ENCODE measurements at places on chromosomes 7 and 10.

- DNase-seq, result peak; percentile 60
These were observed 410.0 kb downstream of the HTR7 start for GRCh38 chr10:90447831-90448230.

DNA sequence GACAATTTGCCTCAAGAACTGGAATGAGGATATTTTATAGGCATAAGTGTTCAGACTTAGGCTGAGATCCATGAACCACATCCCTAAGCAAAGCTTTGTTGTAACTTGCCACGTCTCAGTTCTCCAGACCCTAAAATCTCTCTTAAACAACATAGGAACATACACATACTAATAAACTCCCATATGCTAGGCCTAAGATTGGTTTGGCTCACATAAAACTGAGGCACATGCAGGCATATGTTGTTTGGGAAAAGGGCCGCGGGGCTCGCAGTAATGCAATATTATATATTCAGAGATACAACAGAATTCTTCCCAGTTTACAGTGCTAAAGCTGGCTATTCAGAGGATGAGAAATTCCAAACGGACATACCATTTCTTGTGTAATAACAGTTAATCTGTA lies 61.0 kb downstream of the DOCK4 start:
- no peak for DNase-seq

GRCh38 chr10:52257692-52258075 lies 56.4 kb upstream of the DKK1 start:
- no peak for DNase-seq

DNA sequence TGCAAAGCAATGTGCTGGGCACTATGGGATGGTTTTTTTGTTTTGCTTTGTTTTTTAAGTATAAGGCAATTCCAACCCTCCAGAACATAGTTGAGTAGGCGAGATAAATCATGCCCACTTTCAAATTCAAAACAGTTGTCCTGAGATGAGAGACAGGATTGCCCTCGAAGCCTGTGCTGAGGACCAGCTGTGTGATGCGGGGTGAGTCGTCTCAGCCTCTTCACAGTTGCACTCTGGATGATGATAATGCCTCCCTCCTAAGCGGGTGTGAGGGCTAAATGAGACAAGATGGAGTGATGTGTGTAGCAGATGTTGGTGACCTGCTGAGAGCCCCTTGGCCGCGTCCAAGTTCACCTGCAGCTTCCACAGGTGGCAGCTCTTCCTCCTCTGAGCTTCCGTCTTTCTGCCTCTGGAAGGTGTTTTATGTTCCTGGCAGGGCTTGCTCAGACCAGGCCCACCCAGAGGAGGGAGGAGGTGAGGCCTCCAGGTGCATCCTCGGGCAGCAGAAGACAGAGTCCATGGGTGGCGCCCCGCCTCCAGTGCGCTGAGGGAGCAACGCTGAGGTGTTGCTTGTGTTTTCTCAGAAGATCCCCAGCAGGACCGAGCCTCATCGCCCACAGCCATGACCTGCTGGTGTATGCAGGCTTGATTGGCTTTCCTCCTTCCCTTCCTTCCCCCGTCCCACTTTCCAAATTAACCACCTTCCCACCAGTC lies 30.6 kb downstream of the ECHDC3 start:
- DNase-seq, result no peak

DNA sequence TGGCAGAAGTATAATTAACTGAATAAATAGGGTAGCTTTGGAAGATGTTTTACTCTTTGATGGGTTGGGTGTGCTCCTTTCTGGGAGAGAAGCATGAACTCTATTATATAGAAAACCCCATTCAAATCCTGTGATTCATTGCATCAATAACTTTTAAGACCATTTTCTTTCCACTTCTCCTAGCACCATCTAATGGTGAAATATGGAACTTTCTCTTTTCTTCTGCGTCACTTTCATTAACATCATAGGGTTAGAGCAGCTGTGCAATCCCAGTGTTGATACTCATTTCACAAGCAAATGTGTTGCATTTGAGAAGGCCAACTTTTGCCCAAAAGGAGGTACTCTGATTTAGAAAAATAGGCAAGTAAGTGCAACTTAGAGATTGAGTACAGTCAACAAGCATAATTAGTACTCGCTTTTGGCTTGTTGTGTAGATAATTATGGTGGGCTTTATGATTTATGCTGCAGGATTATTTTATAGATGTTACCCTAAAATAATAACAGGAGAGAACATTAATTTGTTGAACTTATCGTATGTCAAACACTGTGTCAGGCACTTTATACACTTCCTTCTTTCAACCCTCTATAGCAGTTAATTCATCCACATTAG lies 92.9 kb downstream of the CPED1 start:
- DNase-seq, result peak; percentile 56

DNA sequence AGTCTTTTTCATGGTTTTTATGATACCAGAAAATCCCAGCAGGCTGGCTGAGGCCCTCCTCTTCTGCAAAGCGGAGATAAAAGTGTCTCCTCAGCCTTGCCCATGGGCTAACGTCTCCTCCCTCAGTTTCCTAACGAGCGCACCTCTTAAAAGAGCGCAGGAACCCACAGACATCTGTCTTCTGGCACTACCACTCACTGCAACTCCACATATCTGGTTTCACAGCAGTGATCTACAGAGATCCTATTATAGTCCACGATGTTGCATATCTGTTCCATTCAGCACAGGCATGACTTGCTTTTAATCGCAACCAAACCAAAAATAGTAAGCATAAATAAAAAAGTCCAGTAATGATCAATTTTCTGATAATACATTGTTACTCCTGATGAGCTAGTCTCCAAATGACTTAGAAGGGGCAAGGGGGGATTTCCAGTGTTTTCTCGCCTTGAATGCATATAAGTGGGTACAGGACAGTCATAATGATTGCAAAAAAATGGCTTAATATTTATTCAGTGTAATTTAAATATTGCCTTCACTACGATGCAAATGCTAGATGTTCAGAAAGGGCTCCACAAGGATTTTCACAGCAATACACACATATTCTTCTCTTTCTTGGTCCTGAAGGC lies 20.9 kb downstream of the ANKRD22 start:
- no peak for DNase-seq

GRCh38 chr10:3619241-3619640 lies 165.8 kb downstream of the KLF6 start:
- DNase-seq, result no peak

GRCh38 chr10:77325233-77325537 lies 312.4 kb downstream of the KCNMA1 start:
- DNase-seq, result no peak

DNA sequence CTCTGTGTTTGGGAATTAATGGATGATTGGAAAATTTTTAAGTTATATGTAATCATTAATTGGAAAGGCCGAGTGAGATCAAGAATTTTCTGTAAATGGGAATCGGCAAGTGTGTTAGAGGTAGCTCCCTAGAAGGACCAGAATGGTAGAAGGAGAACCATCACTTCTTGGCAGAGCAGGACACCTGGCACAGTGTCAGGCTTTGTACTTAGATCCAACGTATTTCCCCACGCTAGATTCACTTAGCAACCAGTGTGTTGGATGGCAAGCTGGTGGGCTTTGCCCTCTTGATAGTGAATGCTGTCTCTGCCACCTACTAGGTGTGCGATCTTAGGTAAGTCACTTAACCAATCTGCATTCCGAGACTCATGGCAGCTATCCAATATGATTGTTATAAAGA lies 107.8 kb upstream of the ZNF438 start:
- no peak for DNase-seq

DNA sequence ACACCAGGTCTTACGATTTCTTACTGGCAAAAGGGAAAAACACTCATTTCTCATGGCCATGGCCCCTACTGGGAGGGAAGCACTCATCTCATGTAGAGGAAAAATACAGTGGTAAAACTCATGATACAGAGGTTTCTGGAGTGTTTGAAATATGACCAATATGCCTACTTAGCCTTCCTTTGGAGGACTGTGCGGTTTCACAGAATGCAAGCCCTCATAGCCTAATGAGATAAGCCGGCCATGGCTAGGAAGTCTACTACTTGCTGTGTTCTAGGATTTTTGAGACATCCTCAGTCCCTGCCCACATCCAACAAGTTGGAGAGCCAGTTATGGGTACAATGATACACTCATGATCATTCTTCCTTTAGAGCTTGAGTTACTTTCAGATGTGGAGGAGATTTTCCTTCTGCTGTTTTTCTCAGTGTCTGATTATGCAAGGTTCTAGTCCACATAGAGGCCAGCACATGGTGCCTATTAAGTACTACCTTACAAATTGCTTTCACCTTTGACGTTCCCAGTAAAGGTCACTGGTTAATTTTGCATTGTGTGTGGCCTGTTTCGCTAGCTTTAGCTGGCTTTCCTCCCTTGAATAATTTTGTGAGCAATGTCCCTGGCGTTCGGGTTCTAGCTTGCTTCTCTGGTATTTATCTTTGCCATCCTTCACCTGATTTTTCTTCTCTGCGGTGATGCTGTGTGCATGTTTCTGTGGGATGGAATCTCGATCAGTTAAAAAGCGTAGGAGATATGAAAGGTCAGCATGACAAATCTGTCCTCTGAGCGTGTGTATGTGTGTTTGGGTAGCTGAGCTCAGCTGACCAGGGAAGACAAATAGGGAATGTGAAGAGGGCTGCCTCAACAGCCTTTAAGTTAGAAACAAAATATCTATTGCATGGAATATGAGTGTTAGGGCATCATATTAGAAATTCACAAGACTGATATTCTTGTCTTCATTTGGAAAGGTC lies 295.4 kb downstream of the LRMDA start:
- DNase-seq, result no peak

- no peak for DNase-seq
These were observed 10.6 kb downstream of the TBRG4 start for GRCh38 chr7:45100761-45101480.

- no peak for DNase-seq
These were observed 93.0 kb upstream of the CYP26C1 start for GRCh38 chr10:92967641-92968040.

DNA sequence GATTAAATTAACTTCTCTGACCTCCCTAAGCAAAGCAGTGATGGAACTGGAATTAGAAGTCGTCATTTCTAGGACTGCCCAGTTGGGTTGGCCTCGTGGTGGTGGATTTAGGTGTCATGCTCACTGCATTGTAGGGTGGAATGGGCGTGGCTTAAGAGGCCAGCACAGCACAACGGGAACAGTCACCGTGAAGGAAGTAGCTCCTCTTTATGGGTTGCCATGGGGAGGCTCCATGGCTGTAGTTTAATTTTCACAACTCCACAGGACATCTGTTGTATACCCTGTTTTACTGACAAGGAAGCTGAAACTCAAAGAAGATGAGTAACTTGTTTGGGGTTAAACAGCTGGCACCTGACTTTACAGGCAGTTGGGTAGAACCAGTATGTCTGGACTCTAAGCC lies 208.3 kb downstream of the CELF2 start:
- DNase-seq, result no peak

- DNase-seq, result no peak
These were observed 5.8 kb upstream of the GGCT start for GRCh38 chr7:30510124-30511075.

GRCh38 chr10:108515821-108516220 lies 1351.3 kb upstream of the SORCS1 start:
- DNase-seq, result no peak

DNA sequence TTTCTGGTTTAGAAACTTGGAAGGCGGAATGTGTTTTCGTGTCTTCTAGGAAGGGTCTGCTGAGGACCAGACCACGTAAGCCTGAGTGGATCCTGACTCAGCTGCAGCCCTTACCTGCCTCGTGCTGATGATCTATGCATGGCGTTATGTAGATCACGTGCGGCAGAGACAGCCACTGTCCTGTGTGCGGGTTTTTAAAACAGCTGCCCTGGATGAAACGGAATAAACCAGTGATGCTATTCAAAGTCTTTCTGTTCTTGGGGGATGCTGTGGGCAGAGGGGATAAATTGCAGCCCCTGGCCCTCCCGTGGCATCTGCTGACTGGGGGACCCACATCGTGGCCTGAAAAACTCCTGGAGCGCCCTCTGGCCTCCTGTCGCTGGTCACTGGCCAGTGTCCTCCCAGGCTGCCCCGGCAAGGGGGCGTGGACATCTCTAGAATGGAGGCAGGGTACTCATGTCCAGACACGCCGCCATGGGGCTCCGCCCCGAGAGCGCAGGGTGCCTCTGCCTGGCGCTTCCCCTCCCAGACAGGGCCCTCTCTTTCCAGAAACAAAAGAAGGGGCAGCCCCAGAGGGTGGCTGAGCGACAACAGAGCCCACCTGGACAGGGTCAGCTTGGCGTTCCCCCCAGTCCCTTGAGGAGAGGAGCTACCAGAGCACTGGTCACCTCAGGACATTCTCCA lies 13.2 kb downstream of the ALKBH4 start:
- DNase-seq, result no peak

GRCh38 chr7:28479507-28479947 lies 67.2 kb downstream of the CREB5 start:
- DNase-seq, result no peak

- no peak for DNase-seq
These were observed 70.0 kb downstream of the MALSU1 start for GRCh38 chr7:23369100-23369499.

DNA sequence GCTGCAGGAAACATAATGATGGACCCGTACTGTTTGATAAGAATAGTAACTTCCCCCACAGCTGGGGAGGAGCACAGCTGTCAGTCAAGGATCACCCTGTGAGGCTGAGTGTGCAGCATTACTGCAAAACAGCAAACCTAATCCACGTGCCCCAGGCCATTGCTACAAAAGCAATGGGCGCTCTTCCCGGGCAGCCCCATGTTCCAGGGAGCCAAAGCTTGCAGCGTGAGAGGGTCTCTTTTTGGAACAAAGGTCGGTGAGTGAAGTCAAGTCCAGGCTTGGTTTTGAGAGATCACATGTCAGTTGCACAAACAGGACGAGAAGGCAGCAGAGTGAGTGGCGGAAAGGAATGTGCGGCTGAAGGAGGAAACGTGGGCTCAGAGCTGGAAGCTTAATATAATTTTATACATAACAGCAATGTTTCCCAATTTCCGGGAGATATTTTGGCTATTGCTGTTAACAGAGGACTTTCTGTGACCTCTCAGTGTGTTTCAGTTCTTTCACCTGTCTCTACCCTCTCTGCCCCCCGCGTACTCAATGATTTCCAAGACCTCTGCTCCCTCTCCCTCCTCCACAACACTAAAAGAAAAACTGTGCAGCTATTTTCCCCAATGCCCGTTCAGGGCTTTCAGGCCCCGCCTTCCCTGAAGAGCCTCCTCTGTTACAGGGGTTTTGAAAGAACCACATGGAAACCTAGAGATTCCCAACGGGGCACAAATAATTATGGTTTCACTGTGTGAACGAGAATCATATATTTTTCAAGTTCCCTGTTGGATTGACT lies 128.9 kb downstream of the MTPAP start:
- DNase-seq, result peak; percentile 10

GRCh38 chr10:10777279-10777678 lies 240.4 kb upstream of the CELF2 start:
- no peak for DNase-seq

- no peak for DNase-seq
These were observed 237.2 kb downstream of the TCF7L2 start for GRCh38 chr10:113187063-113187777.

DNA sequence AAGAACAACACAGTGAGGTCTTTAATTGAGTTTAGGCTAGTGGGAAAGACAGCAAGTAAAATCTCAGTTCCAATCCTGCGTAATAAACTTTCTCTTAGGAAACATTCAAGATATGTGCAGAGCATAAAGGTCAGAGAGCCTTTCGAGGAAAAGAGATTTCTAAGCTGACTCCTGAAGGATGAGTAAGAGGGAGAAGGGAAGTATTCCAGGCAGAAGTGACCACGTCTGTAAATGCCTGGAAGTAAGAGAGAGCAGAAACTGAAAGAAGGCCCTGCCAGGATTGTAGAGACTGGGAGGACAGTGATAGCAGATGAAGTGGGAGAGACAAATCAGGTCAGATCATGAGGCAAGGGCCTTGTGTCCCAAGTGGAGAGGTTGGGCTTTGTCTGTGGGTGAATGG lies 41.8 kb downstream of the PNLIPRP3 start:
- DNase-seq, result no peak

- no peak for DNase-seq
These were observed 25.4 kb downstream of the OR2A14 start for GRCh38 chr7:144148224-144148827.

GRCh38 chr10:71077143-71077581 lies 135.2 kb upstream of the UNC5B start:
- no peak for DNase-seq
